Stimulated activated CD4-positive, alpha-beta T cell treated with anti-CD3 and anti-CD28 coated beads, Interleukin-12 subunit alpha, Interleukin-12 subunit beta, amount 100 ng/mL, for 48 hours (primary cell): ENCODE measurements at places on chromosomes 7 and 10.

DNA sequence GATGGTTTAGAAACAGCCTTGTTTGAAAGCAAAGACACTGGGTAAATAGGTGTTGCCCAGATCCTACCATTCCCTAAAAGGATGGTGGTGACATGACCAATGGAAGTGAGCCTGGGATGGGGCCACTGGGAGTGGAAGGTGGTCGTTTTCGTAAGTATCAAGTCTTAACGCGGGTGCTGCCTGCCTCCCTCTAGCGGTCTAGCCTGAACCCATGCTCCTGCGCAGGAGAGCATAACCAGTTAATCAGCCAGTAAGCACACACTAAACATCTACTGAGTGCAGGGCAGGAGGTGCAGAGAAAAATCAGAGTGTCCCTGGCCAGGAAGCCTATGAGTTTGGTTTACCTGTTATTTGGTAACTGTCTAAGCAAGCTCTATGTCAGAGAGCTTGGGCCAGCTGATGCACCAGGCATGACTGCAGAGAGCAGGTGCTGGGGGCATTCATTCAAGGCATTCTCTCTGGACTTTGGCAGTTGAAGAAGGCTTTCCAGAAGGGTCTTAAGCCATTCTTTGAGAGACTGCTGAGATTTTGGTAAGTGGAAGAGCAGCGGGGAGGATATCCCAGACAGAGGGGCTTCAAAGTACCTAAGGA lies 930 bp downstream of the GARIN1A start:
- no peak for DNase-seq

- no peak for DNase-seq
Measured at GRCh38 chr7:75771224-75771623, 787 bp downstream of the CCL26 start.

DNA sequence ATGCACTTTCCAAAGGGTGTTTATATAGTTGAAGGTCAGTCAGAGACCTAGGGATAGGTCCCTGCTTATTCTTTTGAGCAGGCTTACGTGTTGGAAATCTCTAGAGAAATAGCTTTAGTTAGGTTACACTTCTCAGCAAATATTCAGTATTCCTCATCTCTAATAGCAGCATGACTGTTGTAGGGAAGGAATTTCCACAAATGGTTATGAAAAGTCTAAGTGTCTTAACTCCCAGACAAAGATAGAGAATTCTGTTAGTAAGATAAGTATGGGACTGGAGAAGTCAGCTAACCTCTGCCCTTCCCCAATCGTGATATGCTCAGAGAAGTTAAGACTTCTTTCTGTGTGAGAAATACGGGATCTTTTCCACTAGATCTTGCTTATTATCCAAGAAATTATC lies 16.5 kb downstream of the SGPL1 start:
- DNase-seq, result no peak

GRCh38 chr7:79531905-79532664 lies 78.6 kb upstream of the MAGI2 start:
- no peak for DNase-seq

DNA sequence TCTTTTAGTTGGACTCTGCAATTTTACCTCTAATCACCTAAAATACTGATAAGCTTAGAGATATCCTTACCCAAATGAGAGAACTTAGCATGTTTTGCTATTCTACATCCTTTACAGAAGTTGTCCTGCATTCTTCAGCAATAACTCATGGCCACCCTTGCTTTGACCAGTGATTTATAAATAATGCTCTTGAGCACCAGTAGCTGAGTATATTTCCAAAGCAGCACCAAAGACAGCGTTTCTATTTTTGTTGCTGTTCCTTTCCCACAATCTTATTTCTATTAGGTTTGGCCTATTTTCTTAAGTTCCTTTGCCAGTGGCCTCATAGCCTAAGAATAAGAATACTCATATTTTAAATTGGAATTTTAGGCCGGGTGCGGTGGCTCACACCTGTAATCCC lies 15.0 kb downstream of the ARPC1A start:
- DNase-seq, result no peak

DNA sequence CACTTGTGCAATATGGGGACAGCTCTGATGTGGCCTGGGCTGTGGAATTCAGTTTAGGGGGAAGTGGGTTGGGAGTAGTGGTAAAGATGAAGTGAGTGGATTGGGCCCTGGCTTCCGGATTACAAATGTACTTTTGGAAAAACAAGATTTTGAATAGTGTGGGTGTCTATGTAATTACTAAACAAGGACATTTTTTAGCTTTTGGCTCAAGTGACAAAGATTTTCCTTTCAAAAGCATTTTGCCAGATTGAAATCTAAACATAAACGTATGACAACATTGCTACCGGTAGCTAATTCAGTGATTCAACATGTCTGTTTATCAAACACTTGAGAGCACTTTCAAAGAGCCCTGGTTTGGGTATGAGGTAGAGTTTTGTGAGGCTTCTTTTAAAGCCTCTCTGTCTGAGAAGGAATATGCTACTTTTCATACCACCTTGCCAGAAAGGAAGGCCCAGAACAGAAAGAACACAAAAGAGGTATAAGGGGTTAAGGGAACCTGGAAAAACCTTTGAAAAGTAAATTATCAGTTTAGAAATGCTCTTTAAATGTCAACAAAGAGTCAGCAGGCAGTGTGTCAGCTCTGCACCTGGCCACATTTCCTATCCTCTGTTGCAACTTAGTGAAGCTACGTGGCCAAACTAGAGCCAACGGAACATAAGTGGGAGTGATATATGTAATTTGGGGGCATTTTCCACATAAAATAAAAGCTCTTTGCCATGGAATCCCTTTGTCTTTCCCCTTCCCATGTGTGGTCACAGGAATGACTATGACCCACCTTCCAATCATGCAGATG lies 516.1 kb downstream of the NRG3 start:
- no peak for DNase-seq

DNA sequence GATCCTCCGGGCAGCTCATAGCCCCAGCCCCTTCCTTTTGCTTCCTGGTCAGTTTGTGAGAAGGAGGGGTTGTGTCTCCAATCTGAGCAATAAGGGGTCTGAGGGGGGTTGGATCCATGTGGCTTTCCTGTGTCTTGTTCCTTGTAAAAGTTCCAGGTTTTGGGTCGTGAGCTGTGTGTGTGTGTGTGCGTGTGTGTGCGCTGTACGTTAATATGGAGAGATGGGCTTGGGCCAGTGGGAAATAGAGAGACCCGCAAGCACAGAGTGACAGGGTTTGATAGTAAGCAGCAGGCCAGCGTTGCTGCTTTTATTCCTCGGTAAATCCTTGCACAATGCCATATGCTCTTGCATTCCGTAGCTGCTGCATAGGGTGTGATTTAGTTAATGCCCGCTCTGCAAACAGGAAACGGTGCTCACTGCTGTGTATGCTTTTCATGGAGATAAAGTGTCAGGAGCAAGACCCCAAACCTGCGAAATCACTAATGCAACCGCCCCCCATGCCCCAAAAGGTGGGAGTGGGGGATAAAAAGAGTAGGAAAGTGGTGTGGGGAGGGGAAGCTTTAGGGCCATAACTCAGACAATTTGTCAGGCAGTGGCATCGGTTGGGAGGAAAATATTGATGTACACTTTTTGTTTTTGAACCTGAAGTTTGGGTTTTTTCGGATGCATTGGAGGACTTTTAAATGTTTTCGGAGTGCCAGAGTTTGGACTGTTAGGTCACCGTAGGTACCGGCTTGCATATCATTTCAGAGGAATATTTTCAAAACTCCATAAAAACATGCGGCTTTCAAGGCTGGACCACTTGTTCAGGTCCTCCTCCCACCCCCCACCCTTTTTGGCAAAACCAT lies 108.7 kb downstream of the TCF7L2 start:
- no peak for DNase-seq

DNA sequence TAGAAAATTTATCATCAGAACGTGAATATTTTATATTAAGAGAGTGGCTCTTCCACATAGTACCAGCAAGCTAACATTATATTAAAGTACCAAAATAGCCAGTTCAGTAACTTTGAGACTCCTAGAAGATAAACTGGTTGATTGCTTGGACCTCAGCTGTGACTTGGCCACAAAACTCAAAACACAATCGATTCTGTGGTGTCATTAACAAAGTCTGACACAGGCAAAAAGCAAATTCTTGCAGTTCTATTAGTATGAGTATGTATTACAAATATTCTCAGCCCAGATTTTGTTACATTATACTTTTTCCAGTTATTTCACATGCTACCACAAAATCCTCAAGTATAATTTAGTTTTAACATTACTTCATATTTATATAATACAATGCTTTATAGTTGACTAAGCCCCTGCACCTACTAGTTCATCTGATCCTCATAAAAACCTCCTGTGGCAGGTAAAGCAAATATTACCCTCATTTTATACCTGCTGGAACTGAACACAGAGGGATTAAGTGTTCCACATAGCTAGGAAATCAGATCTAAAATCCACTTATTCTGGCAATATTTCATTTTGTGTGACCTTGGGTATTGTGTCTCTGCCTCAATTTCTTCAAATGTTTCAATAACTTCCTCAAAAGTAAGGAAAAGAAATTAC lies 279.9 kb upstream of the MKLN1 start:
- no peak for DNase-seq

- DNase-seq, result no peak
Measured at GRCh38 chr10:132685101-132685891, 100.7 kb downstream of the NKX6-2 start.

DNA sequence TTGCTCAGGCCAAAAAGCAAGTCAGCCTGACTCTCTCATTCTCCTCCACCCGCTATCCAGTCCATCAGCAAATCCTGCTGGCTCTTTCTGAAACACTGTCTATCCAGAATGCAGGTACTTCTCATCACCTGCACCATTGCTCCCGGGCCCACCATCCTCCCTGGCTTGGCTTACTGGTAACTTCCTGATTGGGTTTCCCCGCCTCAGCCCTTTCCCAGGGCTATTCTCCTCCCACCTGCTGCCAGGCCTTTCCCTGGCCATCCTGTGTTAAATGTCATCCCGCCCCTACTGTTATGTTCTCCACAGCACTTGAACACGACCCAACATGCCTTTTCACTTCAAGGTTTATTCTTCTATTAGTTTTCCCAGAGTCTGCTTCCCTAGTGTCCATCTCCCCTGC lies 124.0 kb downstream of the CNNM2 start:
- no peak for DNase-seq

- no peak for DNase-seq
Measured at GRCh38 chr7:50956522-50957155, 173.9 kb upstream of the GRB10 start.

DNA sequence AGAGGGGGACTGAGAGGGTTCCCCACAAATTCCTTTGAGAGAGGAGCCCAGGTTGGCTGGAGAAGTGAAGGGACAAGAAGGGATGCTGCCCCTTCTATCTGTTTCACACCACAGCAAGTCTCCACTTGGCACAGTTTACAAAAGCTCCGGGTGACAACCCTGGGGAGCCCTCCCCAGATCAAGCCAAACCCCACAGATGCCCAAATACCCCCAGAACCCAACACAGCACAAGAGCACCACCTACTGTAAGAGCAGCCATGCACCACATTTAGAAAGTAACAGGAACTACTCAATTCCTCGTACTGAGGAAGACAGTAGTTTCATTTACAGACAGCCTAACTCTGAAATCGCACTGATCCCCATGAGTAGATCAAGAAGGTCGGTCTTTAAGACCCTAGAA lies 67.8 kb upstream of the ATP6V0A4 start:
- peak; percentile 42 for DNase-seq

DNA sequence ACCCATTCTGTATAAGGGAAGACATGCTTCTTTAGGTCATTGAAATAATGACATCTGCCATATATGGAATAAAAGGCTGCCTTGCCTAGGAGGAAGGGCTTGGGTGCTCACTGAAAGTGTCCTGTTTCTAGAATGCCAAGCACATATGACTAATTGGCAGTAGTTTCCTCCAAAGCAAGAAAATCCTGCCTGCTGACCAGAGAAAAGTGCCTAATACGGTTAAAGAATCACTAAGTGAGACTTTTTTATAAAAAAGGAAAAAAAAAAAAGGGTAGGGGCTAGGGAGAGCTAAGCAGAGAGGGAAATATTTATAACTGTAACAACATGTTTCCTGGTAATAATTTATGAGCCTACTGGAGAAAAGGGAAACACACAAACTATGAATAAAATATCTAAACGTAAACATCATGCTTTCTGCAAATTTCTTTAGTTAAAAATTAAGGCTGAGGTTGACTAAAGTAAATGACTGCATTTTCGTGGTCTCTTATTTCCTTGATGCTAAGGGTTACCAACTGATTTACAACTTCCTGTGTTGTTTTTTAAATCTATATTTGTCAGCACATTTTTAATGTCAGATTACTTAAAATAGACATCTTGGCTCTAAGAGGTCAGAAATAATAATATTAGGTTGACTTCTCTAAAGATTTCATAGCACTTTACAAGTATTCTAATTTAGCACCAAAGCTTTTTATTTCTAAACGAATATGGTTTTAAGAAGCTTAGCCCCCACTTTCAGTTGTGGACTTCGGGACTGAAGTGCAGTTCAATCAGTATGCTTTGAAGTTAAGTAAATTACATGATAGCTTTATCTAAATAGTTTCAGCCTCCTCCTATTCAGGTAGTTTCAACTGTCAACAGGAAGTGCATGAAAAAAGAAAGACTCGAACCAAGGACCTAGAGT lies 89.6 kb downstream of the CABCOCO1 start:
- no peak for DNase-seq

DNA sequence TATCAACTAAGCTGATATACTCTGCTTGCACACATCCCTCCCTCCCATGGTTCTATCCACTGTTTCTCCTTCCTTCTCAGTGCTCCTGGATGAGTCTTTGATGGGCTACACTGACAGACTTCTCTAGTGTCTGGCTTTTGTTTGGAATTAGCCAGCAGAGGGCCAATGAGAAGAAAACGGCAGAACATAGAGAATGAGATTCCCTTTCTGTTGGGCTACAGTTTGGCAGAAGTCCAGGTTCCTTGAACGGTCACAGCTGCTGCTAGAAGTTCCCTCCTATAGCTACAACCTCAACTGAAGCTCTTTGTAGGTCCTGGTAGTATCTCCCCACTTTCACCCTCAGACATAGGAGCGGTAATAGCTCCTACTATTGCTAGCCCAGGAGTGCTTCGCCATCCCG lies 251.1 kb upstream of the LRRN3 start:
- no peak for DNase-seq

GRCh38 chr7:128665057-128665456 lies 7.0 kb upstream of the GARIN1A start:
- DNase-seq, result no peak

GRCh38 chr7:133139350-133139749 lies 57.5 kb upstream of the CHCHD3 start:
- no peak for DNase-seq
